ENCODE measurements at places on chromosomes 5 and 9. TPM values are rescaled to one million over a fixed set of nuclear protein-coding genes. Genes with fewer than 3 reads are reported as not detected.
A peak's percentile ranks its signal among the peaks of the same experiment; 100 is the strongest.

The NSG2 gene
- 0.60 TPM for total RNA-seq

The ENG gene
- total RNA-seq, result 247 TPM

The FOXD4L4 gene
- total RNA-seq, result not detected

- H3K27ac ChIP-seq, result no peak overlapping the region
- H3K36me3 ChIP-seq, result no peaks in the 10 kb centered on the region
- no peaks in the 10 kb centered on the region for H3K27me3 ChIP-seq
- no peak overlapping the region for H3K4me3 ChIP-seq
Measured at GRCh38 chr9:136174779-136175615, 29.9 kb downstream of the LHX3 start.

GRCh38 chr5:59021286-59021673, 438.4 kb downstream of the RAB3C start:
- no peaks in the 10 kb centered on the region for H3K36me3 ChIP-seq
- no peak overlapping the region for H3K4me3 ChIP-seq
- no peak overlapping the region for H3K27ac ChIP-seq
- no peaks in the 10 kb centered on the region for H3K4me1 ChIP-seq

- H3K4me3 ChIP-seq, result peak overlapping the region; percentile 32
- H3K36me3 ChIP-seq, result no peaks in the 10 kb centered on the region
- H3K27ac ChIP-seq, result peak overlapping the region; percentile 63
- peaks cover 58% of the 10 kb centered on the region for H3K4me1 ChIP-seq
Measured at GRCh38 chr9:124285903-124286291, 28.1 kb downstream of the NEK6 start.

- H3K27me3 ChIP-seq, result no peaks in the 10 kb centered on the region
- peaks cover 16% of the 10 kb centered on the region for H3K4me1 ChIP-seq
- H3K4me3 ChIP-seq, result no peak overlapping the region
Measured at GRCh38 chr5:143011585-143011984, 241.4 kb downstream of the ARHGAP26 start.

- DNase-seq, result no peak
- no peaks in the 10 kb centered on the region for H3K36me3 ChIP-seq
- no peak overlapping the region for H3K4me3 ChIP-seq
- peaks cover 42% of the 10 kb centered on the region for H3K4me1 ChIP-seq
- no peak overlapping the region for H3K27ac ChIP-seq
Measured at GRCh38 chr5:142114687-142115086, 6.1 kb downstream of the NDFIP1 start.

- H3K27ac ChIP-seq, result no peak overlapping the region
- no peak for DNase-seq
- no peaks in the 10 kb centered on the region for H3K36me3 ChIP-seq
- no peaks in the 10 kb centered on the region for H3K4me1 ChIP-seq
- H3K27me3 ChIP-seq, result no peaks in the 10 kb centered on the region
Measured at GRCh38 chr9:85392260-85392659, 349.5 kb downstream of the AGTPBP1 start.

DNA sequence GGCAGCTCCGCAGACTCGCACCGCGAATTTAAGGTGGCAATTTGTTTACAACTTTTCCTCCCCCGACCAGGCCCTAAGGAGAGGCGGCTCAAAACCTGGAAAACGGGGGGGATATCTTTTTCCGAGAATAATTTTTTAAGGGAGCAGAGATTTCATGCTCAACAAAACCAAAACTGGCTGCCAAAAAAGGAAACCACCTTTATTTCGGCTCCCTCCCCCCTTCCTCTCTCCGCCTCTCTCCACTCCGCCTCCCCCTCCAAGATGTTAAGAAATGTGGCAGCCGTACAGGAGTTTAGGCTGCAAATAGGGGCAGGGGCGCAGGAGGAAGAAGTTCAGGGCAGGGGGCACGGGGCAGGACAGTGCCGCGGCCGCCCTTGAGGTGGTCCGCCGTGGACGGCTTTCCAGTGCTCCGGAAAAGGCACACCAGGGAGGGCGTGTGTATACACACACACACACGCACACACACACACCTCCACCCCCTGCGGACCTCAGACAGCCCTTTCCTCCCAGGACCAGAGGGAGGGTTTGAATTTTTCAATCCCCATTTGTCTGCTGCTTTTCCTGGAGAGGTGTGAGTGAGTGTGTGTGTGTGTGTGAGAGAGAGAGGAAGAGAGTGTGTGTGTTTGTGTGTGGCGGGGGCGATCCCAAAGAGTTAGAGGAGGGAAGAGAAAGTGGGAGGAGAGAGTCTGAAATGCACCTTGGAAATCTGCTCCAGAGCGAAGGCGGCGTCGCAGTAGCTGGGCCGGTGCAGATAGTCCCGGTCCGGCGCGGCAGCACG, 9.1 kb downstream of the PTCH1 start:
- H3K4me1 ChIP-seq, result peaks cover 77% of the 10 kb centered on the region
- H3K4me3 ChIP-seq, result peak overlapping the region; percentile 81
- no peaks in the 10 kb centered on the region for H3K36me3 ChIP-seq
- no peak for DNase-seq
- peaks cover 93% of the 10 kb centered on the region for H3K27me3 ChIP-seq

Measured in spleen (tissue), 13 donors.